HAP-1 (cell line): ENCODE measurements at places on chromosomes 2 and 18.

DNA sequence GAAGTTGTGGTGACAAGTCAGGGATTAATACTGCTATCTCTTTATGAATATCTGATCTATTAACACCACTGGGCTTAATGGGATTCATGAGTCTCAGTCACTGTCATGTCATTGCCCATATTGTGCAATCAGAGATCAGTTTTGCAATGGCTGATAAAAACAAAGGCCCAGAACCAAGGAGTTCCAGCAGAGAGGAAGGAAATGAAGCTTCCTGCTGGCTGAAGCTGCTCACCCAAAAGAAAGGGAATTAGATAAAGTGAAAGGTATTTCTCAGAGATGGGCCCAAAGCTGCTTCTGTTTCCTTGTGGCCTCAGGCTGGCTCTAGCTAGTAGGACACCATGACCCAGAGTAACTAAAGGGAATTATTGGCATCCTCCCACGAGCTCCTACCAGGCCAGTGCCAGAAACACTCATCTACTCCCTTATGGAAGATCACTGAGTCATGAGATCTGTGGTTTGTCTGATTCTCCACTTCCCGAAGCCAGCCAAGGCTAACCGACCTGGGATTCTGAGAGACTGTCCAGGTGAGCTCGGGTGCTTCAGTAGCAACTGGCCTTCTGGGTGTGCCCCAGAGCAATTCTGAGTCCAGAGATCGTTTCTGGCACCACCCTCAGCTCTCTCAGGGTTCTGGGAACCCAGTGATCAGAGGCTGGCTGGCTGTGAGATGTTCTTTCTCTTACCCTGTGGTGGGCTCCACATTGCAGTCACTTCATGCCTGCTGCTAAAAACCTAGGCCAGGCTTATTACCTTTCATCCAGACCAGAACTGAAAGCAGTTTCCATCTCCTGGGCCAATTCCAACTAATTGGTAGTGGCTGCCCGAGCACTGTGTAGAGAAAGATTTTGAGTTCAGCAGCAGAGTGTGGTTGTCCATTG lies 129.5 kb upstream of the PELI1 start:
- DNase-seq: no peak

- no peak for DNase-seq
Observed at GRCh38 chr18:55149994-55150393, 190.7 kb upstream of the CCDC68 start.

- DNase-seq: no peak
Observed at GRCh38 chr2:202718614-202719013, 83.8 kb downstream of the FAM117B start.

GRCh38 chr18:76750917-76751890 lies 71.2 kb upstream of the ZNF236 start:
- DNase-seq: no peak

DNA sequence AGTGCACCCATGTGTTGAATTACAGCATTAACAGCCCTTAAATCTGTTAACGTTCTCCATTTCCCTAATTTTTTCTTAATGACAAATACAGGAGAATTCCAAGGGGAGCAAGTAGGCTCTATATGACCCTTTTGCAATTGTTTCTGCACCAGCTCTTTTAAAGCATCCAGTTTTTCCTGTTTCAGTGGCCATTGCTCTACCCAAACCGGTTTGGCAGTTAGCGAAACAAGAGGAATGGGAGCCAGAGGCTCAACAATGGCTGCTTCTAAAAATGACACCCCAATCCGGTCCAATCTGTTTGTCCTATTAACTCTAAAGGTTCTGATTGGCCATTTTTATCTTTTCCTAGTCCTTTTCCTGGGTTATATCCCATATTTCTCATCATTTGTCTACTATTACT lies 15.1 kb upstream of the SUCLG1 start:
- no peak for DNase-seq

DNA sequence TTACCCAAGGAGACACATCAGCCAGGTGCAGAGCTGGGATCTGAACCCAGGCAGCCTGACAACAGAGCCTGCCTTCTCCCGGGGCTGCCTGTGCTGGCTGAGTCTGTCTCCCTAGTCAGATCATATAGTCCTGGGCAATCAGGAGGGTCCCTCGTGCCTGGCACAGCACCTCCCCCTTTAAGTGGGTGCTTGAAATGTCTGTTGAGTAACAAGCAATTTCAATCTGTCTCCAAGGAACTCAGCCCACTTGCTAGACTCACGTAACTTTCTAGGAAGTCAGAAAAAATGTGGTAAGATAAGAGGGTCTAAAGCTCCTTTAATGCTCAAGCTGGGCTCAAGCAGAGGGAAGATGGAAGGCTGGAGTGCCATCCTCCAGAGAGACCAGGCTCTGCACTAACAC lies 51.9 kb downstream of the REEP1 start:
- DNase-seq: no peak

- no peak for DNase-seq
Observed at GRCh38 chr2:224946895-224947294, 95.4 kb downstream of the DOCK10 start.

GRCh38 chr18:5317186-5317585 lies 21.7 kb upstream of the ZBTB14 start:
- no peak for DNase-seq

GRCh38 chr2:111689941-111690340 lies 194.1 kb downstream of the ANAPC1 start:
- no peak for DNase-seq

GRCh38 chr2:70475266-70475665 lies 78.4 kb downstream of the TGFA start:
- no peak for DNase-seq

- no peak for DNase-seq
Observed at GRCh38 chr2:54240515-54241469, 15.2 kb downstream of the TSPYL6 start.

DNA sequence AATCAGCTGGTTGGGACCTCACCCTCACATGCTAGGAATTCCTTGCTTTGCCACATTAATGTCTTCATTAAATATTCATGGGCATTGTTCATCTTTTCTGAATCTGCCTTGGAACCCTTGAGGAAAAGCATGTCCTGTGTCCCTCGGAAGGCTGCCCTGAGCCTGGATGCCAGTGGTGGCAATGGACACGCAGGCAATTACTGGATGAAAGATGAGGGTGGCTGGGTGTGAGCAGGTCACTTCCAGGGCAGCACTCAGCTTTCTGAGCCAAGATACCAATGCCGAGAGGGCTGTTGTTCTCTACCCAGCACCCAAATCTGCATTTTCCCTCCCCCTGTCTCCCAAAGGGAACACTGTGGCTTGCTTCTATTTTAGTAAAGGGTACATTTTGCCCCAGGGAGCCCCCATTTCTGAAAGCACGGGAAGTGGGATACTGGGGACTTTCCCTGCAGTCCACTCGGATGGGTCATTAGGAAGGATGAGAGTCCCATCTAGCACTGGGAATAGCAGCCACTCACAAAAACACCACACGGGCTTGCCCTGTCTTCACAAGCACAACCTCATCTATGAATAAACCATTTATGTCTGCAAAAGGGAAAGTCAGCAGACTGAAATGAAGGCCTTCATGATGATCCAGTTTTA lies 234.8 kb downstream of the SOX11 start:
- DNase-seq: no peak

- no peak for DNase-seq
Observed at GRCh38 chr2:197205585-197206215, 104.9 kb downstream of the ANKRD44 start.

- no peak for DNase-seq
Observed at GRCh38 chr2:125169022-125169763, 1144.1 kb downstream of the CNTNAP5 start.

DNA sequence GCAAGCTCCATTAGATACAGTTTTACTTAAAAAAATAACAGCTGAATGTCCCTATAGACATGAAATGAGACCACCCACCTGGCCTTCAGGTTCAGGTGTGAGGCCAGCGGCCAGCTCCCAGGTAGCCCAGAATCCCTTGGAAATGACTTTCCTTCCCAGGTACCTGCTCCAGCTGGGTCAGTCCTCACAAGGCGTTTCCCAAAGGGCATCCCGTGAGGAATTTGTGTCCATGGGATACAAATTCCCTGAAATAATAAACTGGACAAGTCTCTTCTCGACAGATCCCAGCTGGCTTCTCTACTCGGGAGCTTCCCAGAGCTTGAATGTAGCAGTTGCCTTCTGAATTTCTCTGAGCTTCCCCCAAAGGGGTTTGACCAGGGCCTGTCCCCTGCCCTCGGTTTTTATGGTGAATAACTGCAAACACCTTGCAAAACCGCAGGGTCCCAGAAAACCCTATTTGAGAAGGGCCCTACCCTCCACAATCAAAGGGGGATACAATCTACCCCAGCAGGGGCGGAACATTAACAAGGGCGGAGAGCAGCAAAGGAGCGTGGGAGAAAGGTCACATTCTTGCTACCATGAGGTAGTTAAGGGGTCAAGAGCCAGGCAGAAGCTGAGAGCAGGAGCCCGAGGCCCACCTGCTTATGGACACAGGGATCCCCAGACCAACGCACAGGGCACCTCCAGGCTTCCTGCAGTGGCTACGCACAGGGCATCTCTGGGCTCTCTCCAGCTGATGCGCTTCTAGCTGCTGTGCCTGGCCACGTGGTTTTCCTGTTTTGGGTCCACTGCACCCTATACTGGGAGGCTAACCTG lies 107.7 kb downstream of the HDAC4 start:
- DNase-seq: no peak

DNA sequence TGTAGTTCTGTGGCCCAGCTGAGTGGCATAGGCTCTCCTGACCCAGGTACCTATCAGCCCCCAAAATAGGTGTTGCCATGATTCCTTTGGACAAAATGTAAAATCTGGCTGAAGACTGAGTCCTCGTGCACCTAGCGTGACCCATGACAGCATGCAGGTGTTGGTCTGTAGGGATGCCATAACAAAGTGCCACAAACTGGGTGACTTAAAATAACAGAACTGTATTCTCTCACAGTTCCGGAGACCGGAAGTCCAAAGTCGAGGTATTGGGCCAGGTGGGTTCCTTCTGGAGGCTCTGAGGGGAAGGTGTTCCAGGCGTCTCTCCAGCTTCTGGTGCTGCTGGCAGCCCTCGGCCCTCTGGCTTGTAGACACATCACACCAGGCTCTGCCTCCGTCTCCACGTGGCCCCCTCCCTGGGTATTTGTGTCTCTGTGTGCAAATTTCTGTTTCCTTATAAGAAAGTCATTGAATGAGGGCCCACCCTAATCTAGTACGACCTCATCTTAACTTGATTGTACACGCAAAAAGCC lies 34.5 kb downstream of the LRRFIP1 start:
- no peak for DNase-seq

- no peak for DNase-seq
Observed at GRCh38 chr2:88832992-88833389, 141.5 kb downstream of the RPIA start.

- no peak for DNase-seq
Observed at GRCh38 chr2:190804182-190804795, 76.3 kb upstream of the GLS start.

- no peak for DNase-seq
Observed at GRCh38 chr18:9885170-9886004, at the start of gene TXNDC2. Gene TXNDC2 (plus strand): TSS chr18:9885973. CDS start chr18:9886681, 708 bp downstream.

- no peak for DNase-seq
Observed at GRCh38 chr2:208827109-208827508, 420.5 kb downstream of the PTH2R start.

DNA sequence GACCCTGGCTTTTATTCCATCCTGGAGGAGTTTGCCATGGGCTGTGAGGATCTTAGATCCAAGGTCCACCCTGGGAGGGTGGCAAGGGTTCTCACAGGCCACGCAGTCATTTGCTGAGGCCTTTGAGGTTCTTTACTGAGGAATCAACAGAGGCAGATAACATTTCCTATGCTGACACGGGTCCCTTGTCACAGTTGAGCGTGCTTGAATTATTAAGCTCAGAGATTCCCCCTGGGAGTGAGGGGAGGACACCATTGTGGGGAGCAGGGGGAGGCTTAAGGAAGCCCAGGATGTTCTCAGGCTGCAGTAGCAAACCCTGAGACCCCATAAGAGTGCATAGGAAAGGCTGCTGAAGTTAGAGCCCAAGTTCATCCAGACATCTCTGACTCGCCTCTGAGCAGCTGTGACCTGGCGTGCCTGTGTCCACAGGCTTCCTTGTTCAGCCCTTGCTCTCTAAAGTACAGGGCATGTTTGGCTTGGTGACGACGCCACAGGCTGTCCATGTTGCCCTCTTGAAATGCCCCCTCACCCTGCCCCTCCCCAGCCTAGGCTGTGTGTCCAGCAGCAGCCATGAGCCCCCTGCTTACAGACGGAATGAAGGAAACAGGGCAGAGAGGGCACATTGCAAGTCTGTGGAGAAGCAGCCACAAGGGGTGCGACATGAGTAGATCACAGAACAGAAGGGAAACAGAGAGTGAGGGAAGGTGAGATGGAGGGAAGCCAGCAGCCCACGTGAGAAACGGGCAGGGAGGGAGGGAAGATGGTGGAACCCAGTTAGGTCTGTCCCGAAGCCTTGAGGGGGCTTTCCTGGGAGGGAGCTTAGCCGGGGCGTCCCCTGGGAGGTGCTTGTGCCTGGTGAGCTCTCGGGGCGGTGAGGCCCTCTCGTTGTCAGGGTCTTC lies 34.0 kb downstream of the NAPG start:
- DNase-seq: no peak
